ENCODE measurements at places on chromosomes 6 and 20.

DNA sequence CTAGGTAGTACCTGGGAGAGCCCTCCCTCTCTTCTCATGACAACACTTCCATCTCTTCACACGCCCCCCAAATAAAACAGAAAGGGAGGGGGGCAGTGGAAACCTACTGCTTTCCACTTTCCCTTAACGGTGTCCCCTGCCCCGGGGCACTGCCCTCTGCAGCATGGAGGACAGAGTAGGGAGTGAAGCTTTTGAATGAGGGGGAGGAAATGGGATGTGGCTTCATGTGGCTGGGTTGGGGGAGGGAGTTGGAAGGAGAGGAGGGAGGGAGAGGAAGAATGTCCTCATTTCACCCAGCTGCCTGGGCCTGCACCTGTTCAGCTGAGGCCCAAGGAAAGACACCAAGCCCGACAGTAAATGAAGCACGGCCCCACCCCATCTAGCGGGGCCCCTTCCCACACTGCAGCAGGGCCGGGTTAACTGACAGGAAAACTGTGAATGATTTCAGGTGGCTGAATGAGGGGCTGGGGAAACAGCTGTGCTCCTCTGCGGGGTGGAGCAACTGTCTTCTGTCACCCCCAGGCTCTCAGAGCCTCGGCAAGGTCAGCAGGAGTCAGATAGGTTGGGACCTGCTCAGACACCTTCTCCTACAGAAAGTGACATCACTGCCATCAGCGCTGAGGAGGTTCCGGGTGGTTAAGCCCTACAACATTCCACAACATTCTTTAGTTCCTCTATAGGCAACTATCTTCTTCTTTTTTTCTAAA, 40.0 kb upstream of the TAF8 start:
- no peak for DNase-seq

- DNase-seq, result no peak
Measured at GRCh38 chr6:125931733-125932450, 24.7 kb upstream of the HINT3 start.

- no peak for DNase-seq
Measured at GRCh38 chr6:43771210-43771857, 1.3 kb downstream of the VEGFA start.

DNA sequence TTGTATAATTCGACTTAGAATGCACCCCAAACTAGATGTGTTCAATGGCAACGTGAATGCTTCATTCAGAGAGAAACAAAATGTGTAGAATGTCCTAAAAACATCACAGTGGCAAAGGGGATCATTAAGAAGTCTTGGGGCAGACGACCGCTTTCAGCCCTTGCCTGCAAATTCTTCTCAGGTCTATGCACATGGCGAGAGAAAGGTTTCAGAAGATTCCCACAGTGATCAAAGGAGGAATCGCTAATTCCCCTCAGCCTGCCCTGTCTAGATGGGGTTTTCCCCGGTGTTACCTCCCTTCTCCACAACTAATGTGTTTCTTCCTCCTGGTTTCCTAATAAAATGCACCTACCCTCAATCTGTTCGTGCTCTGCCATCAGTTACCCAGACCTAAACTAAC, 13.3 kb upstream of the NHSL1 start:
- DNase-seq, result no peak

DNA sequence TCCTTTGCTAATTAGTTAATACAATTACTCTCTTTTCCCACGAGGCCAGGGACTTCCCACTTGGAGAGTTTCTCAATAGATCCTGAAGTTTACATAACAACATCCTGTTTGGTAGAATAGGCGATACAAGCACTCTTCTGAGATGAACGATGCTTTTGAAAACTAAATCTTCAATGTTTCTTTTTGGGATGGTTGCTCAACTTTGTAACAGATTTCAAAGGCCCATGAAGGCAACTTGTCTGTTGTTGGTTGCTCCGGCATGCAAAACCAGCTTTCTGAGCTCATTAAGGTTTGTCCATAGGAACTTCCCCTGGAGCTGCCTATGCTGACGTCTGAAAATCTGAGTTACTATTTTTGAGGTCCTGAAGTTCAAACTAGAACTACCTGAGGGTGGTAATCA, 25.9 kb upstream of the ROS1 start:
- no peak for DNase-seq

DNA sequence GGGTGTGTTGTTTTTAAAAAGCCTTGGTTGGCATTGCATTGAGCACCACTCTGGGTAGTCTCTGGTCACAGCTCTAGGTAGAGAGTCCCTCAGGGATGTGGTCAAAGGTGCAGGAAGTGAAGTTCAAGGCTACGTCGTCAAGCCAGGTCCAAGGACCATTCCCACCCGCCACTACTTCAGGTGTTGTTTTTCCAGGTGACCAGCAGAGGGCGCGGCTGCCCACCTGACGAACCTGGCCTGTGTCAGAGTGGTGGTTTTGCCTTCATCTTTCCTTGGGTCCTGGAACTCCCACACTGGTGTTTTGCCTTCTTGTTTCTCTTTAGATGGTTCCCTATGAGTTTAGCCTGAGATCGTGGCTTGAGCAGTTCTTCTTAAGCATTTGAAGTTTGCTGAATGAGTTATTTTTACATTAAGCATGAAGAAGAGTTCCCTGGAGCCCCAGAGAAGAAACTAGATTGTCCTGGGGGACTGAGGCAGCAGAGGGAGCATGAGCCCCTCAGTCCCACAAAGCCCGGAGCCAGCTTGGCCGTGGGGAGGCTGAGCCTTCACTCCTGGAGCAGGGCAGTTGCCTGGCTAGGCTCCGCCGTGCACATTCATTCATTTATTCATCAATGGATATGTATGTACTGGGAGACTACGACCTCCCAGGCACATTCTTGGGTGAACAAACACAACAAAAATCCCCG, 5.6 kb upstream of the PHACTR3 start:
- DNase-seq, result no peak

DNA sequence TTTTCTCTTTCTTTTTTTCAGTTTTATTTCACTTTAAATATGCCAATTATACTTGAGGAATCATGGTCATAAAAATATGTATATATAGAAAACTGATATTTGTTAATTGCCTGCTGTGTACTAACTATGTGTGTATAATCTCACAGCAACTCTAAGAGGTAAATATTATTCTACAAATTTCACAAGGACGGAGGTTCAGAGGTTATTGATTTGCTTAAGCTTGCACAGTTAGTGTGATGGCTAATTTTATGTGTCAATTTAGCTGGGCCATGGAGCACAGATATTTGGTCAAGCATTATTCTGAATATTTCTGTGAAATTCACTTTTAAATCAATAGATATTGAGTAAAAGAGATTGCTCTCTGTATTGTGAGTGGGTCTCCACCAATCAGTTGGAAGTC, 75.7 kb upstream of the CENPW start:
- no peak for DNase-seq

- DNase-seq, result no peak
Measured at GRCh38 chr6:119350952-119351372, 1.4 kb upstream of the MAN1A1 start.

DNA sequence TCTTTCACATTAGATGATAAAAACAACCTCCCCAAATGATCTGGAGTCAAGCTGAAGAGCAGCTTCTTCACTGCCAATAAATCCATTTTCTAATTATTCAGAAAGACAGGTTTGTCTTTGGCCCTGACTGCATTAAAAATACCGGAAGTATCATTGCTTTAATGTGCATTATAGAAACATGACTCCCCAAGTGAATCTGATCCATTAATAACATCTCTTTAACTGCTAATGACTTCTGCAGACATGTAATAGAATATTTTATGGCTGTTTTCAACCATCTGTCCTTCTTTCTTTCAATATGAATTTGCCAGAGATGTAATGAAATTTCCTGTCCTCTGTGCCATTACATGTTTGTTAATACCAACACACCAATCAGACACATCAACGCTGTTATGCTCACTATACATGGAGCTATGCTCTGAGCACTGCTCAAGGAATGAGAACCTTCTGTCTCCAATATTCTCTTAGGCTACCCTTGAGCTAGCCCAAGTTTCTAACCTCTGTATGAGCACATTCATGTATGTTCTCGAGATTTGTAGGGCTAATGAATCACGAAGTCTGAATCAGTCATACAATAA, 87.8 kb downstream of the LYRM4 start:
- no peak for DNase-seq

- DNase-seq, result no peak
Measured at GRCh38 chr20:24795436-24795835, 153.6 kb upstream of the CST7 start.

- DNase-seq, result no peak
Measured at GRCh38 chr6:135117413-135117968, 62.9 kb upstream of the HBS1L start.

- no peak for DNase-seq
Measured at GRCh38 chr20:1171461-1172093, 13.2 kb downstream of the TMEM74B start.

DNA sequence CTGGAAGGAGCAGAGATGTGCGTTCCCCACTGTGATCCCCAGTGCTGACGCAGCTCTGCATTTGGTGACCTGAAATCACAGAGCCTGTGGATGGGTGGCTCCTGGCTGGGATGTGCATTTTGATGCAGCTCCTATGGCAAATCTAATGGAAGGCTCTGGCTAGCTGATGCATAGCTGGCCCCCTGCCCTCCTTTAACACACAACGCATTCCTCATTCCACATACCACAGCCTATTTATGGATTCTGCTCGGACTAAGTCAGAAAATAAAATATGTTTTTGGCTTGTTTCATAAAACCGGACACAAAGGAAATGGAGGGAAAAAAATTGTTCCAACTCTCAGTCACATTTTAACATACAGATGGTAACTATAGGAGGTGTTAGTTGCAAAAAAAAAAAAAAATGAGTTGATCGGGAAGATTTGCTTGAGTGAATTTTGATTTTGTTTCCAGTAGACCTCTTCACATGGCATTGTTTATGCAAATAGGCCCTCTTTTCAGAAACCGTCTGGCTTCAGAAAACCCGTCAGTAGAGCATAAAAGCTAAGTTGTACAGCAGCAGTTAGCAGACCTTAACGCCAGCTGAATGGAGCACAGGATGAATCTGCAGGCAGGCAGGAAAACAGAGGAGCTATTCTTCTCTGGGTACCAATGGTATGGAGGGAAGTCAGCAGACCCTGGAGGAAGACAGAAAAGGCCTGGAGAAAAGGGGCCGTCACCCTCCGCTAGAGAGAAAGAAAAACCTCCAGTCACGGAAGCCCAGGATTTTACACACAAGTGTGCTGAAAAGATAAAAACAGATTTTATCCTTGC, 215.4 kb downstream of the HDGFL1 start:
- DNase-seq, result no peak

GRCh38 chr6:37115236-37115895, 54.6 kb upstream of the PIM1 start:
- no peak for DNase-seq

DNA sequence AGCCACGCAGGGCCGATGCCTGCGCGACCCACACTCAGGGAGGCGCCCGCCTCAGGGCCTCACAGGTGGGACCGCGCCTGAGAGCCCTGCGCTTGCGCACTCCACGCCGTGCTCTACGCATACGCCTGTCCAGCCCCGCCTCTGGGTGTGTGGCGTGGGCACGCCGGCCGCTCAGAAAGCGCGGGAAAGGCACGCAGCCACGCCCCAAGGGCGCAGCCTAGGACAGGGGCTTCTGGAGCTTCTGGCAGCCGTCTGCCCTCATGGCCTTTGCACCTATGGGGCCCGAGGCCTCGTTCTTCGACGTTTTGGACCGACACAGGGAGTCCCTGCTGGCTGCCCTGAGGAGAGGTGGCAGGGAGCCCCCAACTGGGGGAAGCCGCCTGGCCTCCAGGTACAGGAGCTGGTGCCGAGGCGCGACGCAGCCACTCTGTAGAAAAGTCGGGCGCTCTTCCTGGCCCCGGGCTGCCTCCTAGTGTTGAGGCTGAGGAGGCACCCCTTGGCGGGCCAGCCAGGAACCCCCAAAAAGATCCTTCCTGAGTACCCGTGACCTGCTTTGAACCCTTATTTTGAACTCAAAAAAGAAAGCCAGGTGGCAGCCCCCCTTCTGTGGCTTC, at the start of gene SPO11:
TSS of gene SPO11 (plus strand) at position 196 of the 614 bp plus-strand sequence. CDS start at position 261, 65 bp downstream.
- no peak for DNase-seq

DNA sequence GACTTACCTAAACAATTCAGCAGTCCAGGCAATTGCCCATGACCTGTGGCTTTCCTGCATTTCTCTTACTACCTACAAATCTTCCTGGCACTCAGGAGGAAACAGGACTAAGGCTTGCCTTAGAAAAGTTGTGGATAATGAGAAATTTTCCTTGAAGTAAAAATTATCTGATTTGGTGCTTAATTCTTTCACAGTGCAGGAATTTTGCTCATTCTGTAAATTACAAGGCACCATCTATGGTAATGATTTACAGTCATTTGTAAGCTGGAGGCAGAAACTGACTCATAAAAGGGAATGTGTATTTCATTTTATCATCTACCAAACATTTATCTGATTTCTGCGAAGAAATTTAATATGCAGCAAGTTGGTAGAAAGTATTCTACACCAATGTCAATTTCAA, 211.5 kb upstream of the FKBP1C start:
- no peak for DNase-seq

GRCh38 chr6:26743157-26743821, 83.7 kb upstream of the ZNF322 start:
- no peak for DNase-seq

DNA sequence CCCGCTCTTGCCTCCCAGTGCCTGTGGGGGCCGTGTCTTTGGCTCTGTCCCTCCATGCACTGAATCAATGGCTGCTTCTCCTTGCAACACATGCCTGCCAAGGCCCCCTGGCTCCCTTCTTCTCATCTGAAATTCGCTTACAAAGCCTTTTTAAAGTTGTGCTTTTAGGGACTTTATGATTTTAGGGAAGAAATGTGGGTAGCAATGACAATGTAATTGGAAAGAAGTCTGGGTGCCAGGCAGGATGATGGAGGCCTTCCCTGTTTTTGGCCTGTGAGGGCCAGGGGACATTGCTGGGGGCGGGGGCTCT, 151.3 kb upstream of the RNF24 start:
- DNase-seq, result no peak

DNA sequence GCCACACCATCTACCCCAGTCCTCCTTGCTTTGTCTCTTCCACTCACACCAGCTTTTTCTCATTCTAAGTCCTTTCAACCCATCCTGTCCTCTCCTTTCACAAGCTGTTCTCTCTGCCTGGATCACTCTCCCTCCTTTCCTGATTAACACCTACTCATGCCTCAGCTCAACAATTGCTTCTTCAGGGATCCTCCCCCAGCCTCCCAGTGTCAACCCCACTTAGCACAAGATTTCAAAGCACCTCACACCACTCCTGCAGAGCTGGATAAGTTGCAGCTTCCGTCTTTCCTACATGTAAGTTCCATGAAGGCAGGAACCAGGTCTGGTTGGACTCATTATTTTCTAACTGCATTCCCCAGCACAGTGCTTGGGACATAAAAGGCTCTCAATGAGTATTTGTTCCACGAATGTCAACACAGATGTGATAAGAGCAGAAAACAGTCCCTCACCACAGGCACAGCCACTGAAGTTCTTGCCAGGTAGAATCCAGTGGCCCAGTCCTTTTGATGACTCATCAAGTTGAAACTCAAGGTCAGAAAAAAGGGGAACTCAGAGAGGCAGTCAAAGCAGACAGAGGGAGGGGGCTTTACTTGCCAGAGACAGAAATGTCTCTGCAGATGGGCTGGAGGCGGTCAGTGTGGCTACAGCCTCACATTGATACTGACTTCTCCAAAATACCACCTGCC, 193.4 kb upstream of the PRDM1 start:
- no peak for DNase-seq
